ENCODE measurements at places on chromosomes 12 and 14. TPM values are rescaled to one million over a fixed set of nuclear protein-coding genes. Genes with fewer than 3 reads are reported as not detected.

AP1G2 gene
- total RNA-seq = 306 TPM

RIPK3 gene
- 37.5 TPM for total RNA-seq

ZNF891 gene
- total RNA-seq = 3.1 TPM

VEZT gene
- 33.3 TPM for total RNA-seq

GRIN2B gene
- not detected for total RNA-seq

C12orf54 gene
- not detected for total RNA-seq

BATF gene
- total RNA-seq = 41.0 TPM

DNA sequence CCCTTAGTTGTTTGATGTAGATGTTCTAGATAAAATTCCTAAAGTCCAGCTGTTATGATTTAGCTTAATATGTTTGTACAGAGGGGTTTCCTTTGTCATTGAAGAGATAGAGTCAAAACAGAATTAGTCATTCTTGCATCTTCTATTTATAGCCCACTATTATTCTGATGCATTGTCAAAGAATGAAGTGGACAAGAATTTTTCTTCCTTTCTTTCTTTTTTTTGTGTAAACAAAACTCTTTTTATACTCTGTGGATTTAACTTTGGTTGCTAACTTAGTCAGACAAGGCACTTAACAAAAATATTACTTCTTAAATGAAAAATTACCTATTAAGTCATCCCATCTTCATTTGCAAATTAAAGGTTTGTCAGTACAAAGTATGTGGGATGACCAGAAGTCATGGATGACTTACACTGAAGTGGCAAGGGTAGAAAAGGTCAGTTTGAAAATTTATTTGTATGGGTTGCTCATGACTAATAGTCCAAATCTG, 215.6 kb upstream of the DDHD1 start:
- DNase-seq = no peak

GRCh38 chr12:90801776-90802175, 153.2 kb downstream of the CCER1 start:
- no peak for DNase-seq

DNA sequence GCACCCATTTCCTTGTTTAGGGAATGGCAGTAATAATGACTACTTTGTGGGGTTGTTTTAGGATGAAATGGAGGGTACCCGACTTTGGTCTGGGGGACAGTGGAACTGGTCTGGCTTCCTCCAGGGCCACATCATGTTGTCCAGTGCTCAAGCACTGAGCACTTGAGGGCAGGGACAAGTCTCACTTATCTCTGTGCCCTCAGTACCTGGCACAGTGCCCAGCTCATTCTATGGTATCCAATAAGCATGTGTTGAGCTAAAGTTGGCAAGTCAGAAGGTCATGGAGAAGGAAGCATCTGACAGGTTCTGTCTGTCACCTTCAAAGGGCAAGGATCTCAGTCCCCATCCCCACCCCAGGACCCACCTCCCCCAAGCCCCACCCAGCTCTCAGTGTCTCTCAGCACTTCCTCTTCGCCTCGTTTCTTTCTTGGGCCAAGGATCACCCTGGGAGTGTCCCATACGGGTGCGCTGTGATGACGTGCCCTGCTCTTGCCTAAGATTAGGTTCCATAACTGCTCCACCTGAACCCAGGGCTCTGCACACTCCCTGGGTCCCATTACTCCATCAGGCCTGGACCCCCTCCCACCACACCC, 24.3 kb upstream of the TMEM106C start:
- DNase-seq = no peak

- no peak for DNase-seq
Measured at GRCh38 chr14:105326891-105327694, 12.5 kb downstream of the PACS2 start.
